ENCODE measurements at places on chromosomes 3 and 15.
A peak's percentile ranks its signal among the peaks of the same experiment; 100 is the strongest.

- DNase-seq, result no peak
Observed at GRCh38 chr15:93694033-93694432, 537.3 kb upstream of the MCTP2 start.

GRCh38 chr3:183178833-183179549, 16.5 kb upstream of the LAMP3 start:
- DNase-seq, result no peak

- no peak for DNase-seq
Observed at GRCh38 chr3:123008840-123009239, 18.7 kb downstream of the SEMA5B start.

- no peak for DNase-seq
Observed at GRCh38 chr3:37129871-37130270, 44.5 kb downstream of the LRRFIP2 start.

GRCh38 chr15:43966646-43967045, 139.8 kb downstream of the WDR76 start:
- no peak for DNase-seq

- no peak for DNase-seq
Observed at GRCh38 chr3:37179144-37179967, 5.0 kb upstream of the LRRFIP2 start.

DNA sequence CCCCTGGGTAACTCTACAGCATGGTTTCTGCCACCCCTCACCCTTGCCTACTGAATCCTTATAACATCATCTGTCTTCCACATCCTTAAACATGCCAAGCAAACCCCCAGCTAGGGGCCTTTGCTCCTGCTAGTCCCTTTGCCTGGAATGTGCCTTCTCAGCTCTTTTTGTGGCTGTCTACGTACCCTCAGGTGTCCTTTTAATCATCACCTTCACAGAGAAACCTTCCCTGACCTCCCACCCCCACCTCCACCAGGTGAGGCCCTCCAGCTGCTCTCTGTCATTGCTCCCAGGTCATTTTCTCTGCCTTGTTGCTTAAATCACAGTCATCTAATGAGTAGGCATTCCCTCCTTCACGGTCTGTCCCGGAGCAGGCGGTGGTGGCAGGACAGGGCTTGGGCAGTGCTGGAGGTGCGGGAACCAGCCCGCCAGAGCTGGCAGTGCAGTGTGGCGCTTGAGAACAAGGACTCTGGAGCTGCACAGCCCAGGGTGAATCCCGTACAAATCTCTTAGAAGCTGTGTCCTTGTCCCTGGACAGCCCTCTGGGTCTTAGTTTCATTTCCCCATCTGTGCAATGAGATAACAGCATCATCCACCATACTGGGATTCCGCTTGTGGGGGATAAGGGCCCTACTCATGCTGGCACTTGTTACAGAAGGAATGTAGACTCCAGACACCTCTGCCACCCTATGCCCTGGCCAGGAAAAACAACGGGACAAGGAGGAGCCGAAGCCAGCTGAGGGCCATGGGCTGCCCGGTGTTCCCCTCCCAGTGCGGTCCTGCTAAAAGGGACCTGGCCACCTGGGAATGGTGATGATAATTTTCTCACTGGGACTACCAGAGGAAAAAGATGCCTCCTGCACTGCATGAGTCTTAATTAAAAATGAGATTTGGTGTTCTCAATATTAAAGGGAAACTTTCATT, 52.1 kb upstream of the IQSEC1 start:
- no peak for DNase-seq

- DNase-seq, result no peak
Observed at GRCh38 chr3:46750555-46751038, 32.9 kb upstream of the PRSS50 start.

DNA sequence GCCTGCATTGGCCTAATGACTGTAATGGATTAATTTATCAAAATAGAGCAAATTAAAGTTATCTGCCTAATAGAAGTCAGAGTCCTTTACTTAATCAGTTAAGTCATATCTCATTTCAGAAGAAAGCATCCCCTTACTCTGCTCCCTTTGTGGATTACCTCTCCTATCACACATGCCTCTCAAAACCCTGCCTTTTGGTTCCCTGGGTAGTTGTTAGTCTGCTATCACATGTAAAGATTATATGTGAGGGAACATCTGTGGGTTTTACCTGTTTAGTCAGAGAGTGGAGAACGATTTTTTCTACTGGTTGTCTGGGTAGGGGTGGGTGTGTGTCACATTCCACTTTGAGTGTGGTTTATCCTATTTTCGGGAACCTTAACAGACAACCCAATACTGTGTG, 16.4 kb downstream of the UBE2E2 start:
- DNase-seq, result no peak

DNA sequence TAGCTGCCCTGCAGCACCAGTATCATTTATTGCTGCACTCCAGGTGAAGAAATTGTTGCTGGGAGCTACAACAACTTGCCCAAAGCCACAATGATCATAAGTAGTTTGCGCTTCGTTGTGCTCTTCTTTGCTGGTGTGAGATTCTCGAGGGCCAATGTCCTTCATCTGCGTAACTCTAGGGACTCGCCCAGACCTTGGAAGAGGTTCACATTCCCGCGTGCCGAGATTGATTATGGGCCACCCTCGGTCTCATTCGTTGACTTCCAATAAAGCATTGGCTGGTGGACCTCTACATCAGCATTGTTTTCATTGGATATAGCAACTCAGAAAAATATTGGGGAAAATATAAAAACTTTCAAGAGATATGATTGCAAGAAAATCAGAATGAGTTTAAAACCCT, 423 bp upstream of the PHLDB2 start:
- DNase-seq, result no peak

GRCh38 chr3:24802614-24803013, 308.0 kb upstream of the THRB start:
- no peak for DNase-seq

- no peak for DNase-seq
Observed at GRCh38 chr3:65130782-65131181, 443.0 kb upstream of the ADAMTS9 start.

- DNase-seq, result peak; percentile 14
Observed at GRCh38 chr3:94115482-94115881, 52.6 kb downstream of the NSUN3 start.

GRCh38 chr3:171769461-171769860, 40.8 kb downstream of the PLD1 start:
- DNase-seq, result no peak

- peak; percentile 32 for DNase-seq
Observed at GRCh38 chr3:146130881-146131371, 30.1 kb downstream of the PLOD2 start.

- DNase-seq, result no peak
Observed at GRCh38 chr3:96072226-96072625, 742.2 kb upstream of the EPHA6 start.

- DNase-seq, result no peak
Observed at GRCh38 chr3:23002836-23003732, 200.0 kb upstream of the UBE2E2 start.

- DNase-seq, result no peak
Observed at GRCh38 chr15:69939513-69940440, 157.9 kb downstream of the TLE3 start.

DNA sequence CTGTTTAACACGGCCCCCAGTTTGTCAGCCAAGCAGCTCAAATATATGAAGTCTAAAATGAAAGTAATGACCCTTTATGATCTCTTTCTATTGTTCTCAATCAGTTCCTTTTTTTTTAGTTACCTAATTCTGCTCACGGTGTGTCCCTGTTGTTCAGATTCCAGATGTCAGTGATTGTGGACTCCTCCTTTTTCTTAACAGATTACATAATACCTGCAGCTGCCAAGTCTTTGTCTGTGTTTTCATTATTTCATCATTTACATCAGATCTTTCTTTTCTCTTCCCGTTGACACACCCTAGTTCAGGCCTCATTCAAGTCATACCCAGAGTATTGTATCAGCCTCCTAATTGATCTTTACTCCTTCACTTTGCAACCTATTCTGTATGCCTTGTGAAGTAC, 56.1 kb upstream of the SKIL start:
- no peak for DNase-seq
